Activated T-cell treated with anti-CD3 and anti-CD28 coated beads for 1 hour (primary cell): ENCODE measurements at places on chromosomes 1 and 21.

DNA sequence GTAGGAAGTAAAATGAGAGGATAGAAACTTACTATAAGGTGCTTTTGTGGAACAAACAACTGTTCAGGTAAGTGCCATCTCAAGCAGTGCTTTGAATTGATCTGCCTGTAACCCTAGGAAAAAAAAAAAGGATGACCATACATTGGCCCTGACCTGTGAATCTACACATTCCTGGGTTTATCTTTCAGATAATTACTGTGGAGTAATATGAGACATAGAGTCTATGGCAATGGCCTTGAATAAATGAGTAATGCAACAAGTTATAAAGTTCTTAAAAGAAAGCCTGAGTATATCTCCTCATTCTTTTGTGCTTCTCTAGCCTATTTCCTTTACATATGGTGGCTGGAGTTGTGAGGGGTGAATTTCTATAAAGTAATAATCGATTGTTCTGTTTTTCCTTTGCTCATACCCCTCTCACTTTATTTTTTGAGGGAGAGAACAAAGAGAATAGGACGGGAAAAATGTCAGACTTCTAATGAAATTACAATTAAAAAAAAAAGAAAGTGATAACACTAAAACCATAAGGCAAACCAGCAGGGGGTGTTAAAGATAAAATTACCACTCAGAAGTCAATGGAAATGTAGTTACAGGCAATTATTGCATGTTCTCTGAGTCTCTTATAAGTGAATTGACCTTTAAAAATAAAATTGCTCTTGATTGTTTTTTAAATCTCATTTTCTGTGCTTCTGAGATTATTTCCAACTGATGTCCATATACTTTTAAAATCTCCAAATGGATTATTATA lies 12.4 kb upstream of the ATP1A1 start:
- DNase-seq, result no peak

DNA sequence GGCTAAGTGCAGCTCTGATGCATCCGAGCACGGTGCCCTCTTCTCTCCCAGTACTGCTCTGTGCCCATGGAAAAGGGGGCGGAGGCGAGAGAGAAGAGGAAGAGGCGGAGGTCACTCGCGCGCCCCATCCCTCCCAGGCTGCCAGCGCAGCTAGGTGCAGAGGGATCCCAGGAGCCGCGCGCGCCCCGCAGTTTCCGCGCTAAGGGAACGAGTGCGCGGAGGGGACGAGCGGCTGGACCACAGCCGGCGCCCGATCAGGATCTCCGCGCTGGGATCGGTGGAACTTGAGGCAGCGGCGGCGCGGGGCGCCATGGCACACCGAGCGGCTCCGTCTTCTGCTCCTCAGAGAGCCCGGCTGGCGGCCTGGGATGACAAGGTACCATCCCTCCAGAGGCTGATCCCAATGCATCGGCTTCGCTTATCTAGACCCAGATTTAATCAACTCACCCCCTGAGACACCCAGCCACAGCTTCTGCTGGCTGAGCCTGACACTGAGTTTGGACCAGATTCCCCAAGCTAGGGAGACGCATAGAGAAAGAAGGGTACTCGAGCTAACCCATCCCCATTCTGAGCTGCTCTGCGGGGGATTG lies at the start of gene PTGFR:
TSS of gene PTGFR (plus strand) at position 114 of the 590 bp plus-strand sequence. CDS start 1,770 bp downstream, outside the sequence.
- DNase-seq, result no peak

DNA sequence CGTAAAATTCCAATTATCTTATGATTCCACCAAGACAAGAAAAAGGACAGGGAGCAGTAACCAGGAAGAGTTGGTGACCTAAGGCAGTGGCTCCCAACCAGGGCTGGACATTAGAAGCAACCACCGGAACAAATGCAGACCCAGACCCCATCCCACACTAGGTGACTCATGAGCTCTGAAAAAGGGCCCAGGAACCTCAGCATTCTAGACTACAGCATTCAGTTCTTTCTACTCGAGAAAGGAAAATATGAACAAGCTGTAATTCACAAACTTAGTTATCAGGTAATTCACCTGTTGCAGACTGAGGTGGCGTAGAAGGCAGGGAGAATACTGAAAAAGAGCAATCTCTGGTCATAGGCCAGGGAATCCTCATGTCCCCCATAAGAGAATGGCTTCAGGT lies 138.4 kb upstream of the KRTAP19-8 start:
- no peak for DNase-seq

DNA sequence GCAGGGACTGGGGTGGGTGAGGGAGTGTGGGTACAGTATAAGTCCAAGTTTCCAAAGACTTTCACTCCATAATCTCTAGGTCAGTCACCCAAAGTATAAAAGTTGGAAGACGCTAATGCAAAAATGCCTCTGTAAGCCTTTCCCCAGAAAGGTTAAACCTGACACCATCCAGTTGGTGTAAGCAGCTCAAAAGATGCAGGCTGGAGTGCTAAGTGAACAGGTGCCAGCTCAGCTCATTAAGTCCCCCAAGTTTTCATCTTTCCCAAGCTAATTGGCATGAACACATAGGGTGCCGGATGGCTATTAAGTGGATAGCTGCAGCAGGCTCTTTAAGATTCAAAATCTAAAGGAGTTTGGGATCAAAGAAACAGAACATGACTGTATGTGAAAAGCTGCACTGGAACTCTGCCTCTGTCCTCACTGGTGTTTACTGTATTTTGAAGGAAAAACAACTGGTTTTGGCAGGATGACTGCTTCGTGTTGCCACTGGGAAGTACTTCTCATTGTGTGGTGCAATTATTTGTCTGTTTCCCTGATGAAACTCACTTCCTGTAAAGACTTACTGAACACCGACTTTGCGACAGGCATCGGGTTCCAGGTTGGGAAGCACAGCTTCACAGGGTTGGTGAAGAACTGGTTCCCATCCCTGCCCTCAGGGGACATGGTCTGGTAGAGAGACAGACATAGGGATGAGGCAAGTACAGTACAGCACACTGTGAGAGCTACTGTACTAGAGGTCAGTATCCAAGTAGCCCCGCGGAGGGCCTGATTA lies 152.7 kb downstream of the DAB1 start:
- DNase-seq, result no peak
